ENCODE measurements at places on chromosomes 6 and 20.

DNA sequence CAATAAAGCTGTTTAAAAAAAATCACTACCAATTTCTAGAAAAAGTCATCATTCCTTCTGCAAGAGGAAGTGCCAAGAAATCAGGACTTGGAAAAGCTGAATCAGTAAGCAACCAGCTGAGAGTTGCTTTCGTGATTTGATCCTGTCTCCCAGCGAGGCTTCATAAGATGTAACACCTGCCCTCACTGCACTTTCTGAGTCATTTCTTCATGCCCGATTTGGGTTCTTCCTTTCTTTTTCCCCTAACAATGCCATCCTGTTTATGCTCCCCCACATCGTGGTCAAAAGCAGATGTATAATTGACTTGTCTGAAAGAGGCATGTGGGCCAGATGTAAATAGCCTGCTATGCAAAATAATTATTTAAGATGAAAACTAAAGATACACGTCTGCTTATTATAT, 52.1 kb downstream of the RIPOR2 start:
- DNase-seq: peak; percentile 90

DNA sequence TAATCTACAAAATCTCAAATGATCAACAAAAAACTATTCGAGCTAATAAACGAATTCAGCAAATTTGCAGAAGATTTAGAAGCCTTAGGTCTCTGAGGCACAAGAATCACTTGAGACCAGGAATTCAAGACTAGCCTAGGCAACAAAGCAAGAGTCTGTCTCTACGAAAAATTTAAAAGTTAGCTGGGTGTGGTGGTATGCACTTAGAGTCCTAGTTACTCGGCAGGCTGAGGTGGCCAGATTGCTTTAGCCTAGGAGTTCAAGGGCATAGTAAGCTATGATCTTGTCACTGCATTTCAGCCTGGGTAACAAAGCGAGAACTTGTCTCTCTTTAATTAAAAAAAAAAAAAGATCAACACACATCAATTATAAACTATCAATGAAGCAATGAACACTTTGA, 34.2 kb downstream of the FAM184A start:
- DNase-seq: no peak

GRCh38 chr6:87965806-87966205, 81.8 kb upstream of the SPACA1 start:
- DNase-seq: no peak

GRCh38 chr20:59831024-59831915, 102.2 kb downstream of the SYCP2 start:
- no peak for DNase-seq

- DNase-seq: peak; percentile 27
These were observed 73.2 kb downstream of the LY86 start for GRCh38 chr6:6661684-6662083.

All from EH (cell line).